ENCODE measurements at places on chromosomes 13 and 19. TPM values are rescaled to one million over a fixed set of nuclear protein-coding genes. Genes with fewer than 3 reads are reported as not detected.

GRCh38 chr19:38062959-38063761 lies 156.2 kb downstream of the SIPA1L3 start:
- no peak for DNase-seq
- H3K4me3 ChIP-seq: no peak overlapping the region
- H3K27ac ChIP-seq: no peak overlapping the region
- no peaks in the 10 kb centered on the region for H3K36me3 ChIP-seq
- peaks cover 11% of the 10 kb centered on the region for H3K4me1 ChIP-seq

DNA sequence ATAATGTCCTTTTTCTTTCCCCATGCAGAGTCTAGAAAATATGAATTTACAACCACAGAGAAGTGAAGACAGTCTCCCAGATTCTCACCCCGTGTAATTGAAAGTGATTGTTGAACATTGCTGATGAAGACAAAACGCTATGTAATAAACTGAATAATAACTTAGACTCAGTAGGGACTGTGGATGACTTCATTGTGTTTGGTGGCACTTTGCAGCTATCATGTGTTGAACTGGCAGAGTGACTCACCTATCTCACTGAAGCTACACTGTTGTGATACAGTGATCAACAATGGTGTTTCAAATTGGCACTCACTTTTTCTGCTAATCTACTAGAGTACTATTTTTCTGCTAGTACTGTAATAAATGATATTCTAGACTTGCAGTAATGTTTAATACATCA lies 261.3 kb downstream of the DACH1 start:
- H3K27ac ChIP-seq: no peak overlapping the region
- no peaks in the 10 kb centered on the region for H3K36me3 ChIP-seq
- H3K4me3 ChIP-seq: no peak overlapping the region

DNA sequence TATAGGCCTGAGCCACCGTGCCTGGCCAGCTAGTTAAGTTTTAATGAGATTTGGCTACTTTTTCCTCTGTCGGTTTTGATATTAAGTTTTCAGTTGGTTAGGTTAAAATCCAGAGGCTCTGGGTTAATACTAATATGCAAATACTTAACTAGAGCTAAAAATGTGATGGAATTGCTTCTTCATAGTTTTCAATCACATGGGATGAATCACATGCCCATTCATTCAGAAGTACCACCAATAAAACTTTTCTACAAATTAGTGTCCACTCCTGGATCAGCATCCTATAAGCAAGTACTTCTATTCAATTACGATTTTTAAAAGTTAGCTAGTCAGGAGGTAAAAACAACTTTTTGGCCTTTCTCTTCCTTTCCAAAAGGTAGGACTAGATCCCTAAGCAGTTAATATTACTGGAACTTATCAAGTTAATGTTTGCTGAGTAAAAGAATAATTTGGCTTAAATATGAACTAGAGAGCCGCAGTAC lies 4.3 kb downstream of the SLC25A30 start:
- no peaks in the 10 kb centered on the region for H3K4me1 ChIP-seq
- no peak for DNase-seq
- no peak overlapping the region for H3K4me3 ChIP-seq
- H3K27me3 ChIP-seq: peaks cover 3% of the 10 kb centered on the region

- no peaks in the 10 kb centered on the region for H3K36me3 ChIP-seq
- H3K27me3 ChIP-seq: no peaks in the 10 kb centered on the region
- H3K4me3 ChIP-seq: no peak overlapping the region
Observed at GRCh38 chr13:23644126-23644419, 73.9 kb downstream of the TNFRSF19 start.

DNA sequence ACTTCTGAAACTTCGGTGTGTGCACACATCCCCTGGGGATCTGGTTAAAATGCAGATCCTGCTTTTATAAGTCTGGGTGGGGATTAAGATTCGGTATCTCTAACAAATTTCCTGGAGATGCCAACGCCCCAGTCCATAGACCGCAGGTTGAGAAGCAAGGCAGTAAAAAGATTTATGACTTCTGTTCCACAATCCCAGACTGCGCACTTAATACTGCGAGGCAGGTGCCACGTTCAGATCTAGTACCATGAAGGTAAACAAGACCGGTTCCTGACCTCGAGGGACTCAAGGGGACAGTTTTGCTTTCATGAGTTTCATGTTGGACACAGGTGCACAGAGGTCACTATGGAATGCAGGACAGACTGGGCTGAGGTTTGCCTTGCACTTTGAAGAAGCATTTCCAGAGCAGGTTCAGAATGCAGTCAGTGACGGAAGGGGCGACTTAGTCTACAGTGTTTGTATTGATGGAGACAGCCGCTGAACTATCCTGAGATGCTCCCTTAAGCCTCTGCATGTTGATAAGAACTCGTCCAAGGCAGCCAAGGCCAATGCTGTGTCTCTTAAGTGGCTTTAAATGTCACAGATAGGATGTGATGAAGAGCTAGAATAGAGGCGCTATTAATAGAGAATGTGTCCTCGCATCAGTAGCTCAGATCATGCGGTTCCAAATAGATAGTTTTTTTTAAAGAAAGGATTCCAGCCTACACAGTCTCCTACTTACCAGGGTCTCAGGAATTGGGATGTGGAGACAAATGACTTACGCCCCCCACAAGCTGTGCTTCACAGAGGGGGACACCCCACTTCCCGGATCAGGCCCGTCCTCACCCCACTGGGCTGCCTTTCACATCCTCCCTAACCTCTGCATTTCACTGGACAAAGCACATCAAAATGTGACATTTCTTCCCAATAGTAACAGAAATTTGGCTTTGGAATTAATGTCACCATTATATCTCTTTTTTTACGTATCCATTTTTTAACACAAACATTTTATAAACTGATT lies 97.1 kb upstream of the IRS2 start:
- DNase-seq: no peak
- no peaks in the 10 kb centered on the region for H3K36me3 ChIP-seq
- no peaks in the 10 kb centered on the region for H3K4me1 ChIP-seq
- no peaks in the 10 kb centered on the region for H3K27me3 ChIP-seq
- H3K27ac ChIP-seq: no peak overlapping the region
- no peak overlapping the region for H3K4me3 ChIP-seq

GRCh38 chr19:33386361-33386858 lies 12.9 kb downstream of the CEBPG start:
- no peak for DNase-seq
- no peaks in the 10 kb centered on the region for H3K4me1 ChIP-seq
- no peak overlapping the region for H3K4me3 ChIP-seq
- H3K27ac ChIP-seq: no peak overlapping the region
- H3K27me3 ChIP-seq: no peaks in the 10 kb centered on the region

DNA sequence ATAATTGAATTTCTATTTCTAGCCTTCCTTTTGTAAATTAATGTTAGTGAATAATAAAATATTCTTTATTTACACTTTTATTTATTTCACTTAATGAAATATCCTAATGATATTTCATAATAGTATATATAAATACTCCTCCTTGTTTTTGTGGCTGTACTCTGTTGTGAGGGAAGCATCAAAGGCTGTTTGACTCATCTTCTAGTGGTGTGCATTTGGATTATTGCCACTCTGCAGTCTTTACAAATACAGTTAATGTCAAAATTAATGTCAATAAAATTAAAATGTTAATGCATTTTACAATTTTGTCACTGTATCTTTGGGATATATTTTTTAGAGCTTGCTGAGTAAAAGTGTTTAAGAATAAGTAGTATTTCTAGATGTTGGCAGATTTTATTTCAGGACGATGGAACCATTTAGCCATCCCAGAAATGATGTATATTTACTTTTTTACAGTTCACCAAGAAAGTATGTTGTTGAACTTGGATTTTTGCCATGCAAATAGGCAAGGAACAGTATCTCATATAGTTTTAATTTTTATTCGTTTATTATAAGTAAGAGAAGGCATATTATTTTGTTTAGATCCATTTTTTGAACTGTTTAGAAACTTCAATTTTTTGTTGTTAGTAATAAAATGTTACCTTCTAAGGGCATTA lies 281.2 kb upstream of the SLITRK6 start:
- no peaks in the 10 kb centered on the region for H3K27me3 ChIP-seq
- H3K36me3 ChIP-seq: no peaks in the 10 kb centered on the region
- no peak overlapping the region for H3K4me3 ChIP-seq
- no peak for DNase-seq

DNA sequence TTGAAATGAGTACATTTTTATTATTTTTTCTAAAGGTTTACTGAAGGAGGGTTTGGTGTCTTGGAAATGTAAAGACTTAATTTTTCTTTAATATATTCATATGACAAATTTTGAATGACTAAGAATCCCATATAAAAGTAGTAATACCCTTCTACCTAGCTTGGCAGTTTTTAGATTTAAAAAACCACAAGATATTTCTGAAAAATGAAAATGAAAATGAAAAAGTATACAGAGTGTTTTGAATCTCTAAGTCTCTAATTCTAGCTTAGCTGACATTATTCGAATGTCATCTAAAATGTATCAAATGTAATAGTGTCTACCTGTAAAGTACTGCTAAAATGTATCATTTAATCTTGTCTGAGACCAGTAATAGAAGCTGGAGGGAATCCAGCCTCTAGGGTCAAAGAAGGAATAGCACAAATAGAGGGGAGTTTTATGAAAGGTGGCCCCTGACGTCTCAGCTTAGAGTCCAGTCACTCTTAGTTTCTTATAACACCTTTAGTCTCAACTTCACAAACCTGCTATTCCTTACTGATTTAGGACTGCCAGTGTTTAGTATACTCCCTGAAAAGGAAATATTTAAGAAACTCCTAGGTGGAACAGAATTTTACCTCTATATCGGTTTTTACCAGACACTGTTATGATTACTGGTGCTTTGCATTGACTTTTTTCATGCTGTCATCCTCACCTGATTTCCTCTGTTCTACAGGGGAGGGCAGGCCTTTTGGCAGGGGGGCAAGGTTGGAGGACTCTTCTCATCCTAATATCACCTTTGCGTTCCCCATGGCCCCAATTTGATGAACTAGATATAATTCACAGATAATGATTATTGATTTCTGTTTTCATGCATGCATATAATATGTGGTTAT lies 16.2 kb upstream of the MIR17HG start:
- H3K4me3 ChIP-seq: no peak overlapping the region
- DNase-seq: no peak
- no peaks in the 10 kb centered on the region for H3K36me3 ChIP-seq
- H3K4me1 ChIP-seq: no peaks in the 10 kb centered on the region
- H3K27me3 ChIP-seq: no peaks in the 10 kb centered on the region
- no peak overlapping the region for H3K27ac ChIP-seq

- H3K4me1 ChIP-seq: no peaks in the 10 kb centered on the region
- H3K27me3 ChIP-seq: no peaks in the 10 kb centered on the region
- no peak overlapping the region for H3K27ac ChIP-seq
- DNase-seq: no peak
Observed at GRCh38 chr19:33721735-33722297, 74.9 kb upstream of the KCTD15 start.

GRCh38 chr19:18814063-18814462 lies 17.7 kb upstream of the UPF1 start:
- no peak for DNase-seq
- H3K4me3 ChIP-seq: no peak overlapping the region
- no peaks in the 10 kb centered on the region for H3K36me3 ChIP-seq
- H3K27me3 ChIP-seq: peaks cover 14% of the 10 kb centered on the region

GRCh38 chr13:64546371-64546770 lies 2683.8 kb downstream of the PCDH9 start:
- H3K27me3 ChIP-seq: no peaks in the 10 kb centered on the region
- DNase-seq: no peak
- H3K27ac ChIP-seq: no peak overlapping the region
- H3K4me3 ChIP-seq: no peak overlapping the region

DNA sequence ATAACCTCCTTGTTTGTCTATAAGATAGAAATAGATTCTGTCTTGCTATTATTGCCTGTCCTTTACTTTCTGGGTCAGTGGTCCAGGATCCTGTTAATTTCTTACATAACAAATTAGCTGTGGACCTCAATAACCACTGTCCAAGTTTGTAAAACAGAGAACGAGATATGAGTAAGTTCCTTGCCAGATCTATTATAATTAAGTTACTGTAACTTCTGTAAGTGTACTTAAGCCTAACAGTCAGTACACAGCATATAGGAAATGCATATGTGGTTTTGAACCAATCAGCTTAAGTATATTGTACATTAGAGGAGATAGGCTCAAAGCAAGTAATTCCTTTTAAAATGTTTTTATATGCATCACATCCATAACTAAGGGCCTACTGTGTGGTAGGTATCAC lies 34.9 kb downstream of the HTR2A start:
- H3K27me3 ChIP-seq: no peaks in the 10 kb centered on the region
- no peak for DNase-seq
- H3K4me3 ChIP-seq: no peak overlapping the region
- H3K36me3 ChIP-seq: no peaks in the 10 kb centered on the region

DNA sequence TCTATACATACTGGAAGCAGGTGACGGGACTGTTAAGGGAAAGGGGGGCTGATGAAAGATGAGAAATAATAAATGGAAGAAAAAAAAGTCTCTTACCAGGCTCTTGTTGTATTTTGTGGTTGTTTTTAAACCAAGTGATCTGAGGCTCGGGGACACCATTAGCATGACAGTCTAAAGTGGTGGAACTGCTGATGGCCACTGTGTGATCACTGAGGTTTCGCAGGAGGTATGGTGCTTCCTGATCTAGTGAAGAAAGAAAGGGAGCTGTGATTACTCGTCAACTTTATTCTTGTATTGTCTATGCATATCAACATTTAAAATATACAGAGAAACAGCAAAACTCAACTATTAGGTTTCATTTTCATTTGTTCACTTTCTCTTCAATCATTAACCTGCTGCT lies 110.1 kb downstream of the FLT1 start:
- H3K27ac ChIP-seq: no peak overlapping the region

- DNase-seq: no peak
- no peak overlapping the region for H3K27ac ChIP-seq
- H3K4me3 ChIP-seq: no peak overlapping the region
- H3K4me1 ChIP-seq: no peaks in the 10 kb centered on the region
- H3K36me3 ChIP-seq: no peaks in the 10 kb centered on the region
- no peaks in the 10 kb centered on the region for H3K27me3 ChIP-seq
Observed at GRCh38 chr13:79289571-79289970, 116.5 kb downstream of the RBM26 start.

- DNase-seq: no peak
- no peaks in the 10 kb centered on the region for H3K36me3 ChIP-seq
- H3K27me3 ChIP-seq: no peaks in the 10 kb centered on the region
- no peak overlapping the region for H3K4me3 ChIP-seq
- no peaks in the 10 kb centered on the region for H3K4me1 ChIP-seq
Observed at GRCh38 chr19:46067691-46068090, 26.9 kb upstream of the IGFL4 start.

DNA sequence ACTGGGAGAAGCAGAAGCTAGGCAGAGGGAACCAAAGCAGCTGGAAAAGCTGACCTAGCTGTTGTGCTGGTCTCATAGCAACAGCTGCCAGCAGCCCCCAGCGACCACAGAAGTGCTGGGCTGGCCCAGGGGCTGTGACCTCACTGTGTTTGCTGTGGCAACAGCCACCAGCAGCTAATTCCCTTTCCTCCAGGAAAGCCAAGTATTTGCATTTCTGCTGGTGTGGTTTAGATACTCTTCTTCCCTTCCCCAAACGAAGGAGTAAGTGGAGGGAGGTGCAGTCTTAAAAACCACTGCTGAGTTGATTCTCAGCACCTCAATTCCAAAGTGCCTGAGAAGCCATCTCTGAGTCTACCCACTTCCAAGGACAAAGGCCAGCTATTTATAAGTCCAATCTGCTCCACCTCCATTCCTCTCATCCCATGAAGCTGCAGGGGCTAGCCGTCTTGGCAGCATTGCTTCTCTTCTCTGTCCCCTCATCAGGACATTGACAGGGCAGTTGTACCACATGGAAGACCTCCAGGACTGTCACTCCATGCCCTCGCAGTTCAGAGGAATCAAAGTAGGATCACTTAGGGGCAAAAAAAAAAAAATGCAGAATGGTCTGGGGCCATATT lies 11.5 kb upstream of the CCDC97 start:
- no peaks in the 10 kb centered on the region for H3K4me1 ChIP-seq
- no peak overlapping the region for H3K27ac ChIP-seq
- H3K27me3 ChIP-seq: no peaks in the 10 kb centered on the region
- DNase-seq: no peak

Gene ING1
- 26.6 TPM for total RNA-seq

Gene BBC3
- 21.6 TPM for total RNA-seq

Gene WASF3
- total RNA-seq: 40.1 TPM

Gene MBNL2
- 3.2 TPM for total RNA-seq

Data from H1 (cell line).